T-helper 1 cell (primary cell): ENCODE measurements at places on chromosomes 7 and 10.

DNA sequence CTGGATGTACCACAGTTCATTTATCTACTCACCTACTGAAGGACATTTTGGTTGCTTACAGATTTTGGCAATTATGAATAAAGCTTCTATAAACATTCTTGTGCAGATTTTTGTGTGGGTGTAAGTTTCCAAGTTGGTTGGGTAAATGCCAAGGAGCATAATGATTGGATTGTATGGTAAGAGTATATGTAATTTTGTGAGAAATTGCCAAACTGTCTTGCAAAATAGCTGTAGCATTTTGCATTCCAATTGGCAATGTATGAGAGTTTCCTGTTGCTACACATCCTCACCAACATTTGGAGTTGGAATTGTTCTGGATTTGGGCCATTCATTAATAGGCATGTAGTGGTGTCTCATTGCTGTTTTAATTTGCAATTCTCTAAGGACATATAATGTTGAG lies 33.9 kb upstream of the HYAL4 start:
- no peak for DNase-seq

DNA sequence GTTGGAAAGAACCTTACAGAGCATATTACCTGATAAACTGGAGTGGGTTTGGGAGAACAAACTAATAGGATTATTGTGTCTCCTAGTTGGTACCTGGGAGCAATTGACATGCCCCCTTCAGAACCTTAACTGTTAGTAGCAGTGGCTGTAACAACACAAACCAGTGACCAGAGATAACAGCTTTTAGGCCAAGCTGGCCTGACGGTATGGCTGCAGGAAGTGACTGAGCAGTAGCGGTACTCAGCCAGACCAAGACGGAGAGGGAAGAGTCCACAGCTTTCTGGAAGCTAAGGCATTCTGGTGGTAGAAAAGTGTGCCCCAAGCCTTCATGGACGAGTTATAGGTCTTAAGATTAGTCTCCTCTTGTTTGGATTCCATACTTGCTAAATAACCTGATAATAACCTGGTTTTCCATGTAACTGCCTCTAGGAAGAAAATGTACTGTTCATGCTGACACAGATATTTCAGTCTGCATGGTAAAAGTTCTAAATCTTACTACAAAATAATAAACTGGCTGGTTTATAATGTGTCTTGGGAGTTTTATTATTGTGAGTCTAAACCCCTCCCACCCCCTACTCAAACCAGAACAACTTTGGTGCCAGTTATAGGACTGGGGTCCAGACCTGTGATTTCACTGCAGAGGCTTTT lies 11.3 kb downstream of the NOLC1 start:
- DNase-seq: no peak

DNA sequence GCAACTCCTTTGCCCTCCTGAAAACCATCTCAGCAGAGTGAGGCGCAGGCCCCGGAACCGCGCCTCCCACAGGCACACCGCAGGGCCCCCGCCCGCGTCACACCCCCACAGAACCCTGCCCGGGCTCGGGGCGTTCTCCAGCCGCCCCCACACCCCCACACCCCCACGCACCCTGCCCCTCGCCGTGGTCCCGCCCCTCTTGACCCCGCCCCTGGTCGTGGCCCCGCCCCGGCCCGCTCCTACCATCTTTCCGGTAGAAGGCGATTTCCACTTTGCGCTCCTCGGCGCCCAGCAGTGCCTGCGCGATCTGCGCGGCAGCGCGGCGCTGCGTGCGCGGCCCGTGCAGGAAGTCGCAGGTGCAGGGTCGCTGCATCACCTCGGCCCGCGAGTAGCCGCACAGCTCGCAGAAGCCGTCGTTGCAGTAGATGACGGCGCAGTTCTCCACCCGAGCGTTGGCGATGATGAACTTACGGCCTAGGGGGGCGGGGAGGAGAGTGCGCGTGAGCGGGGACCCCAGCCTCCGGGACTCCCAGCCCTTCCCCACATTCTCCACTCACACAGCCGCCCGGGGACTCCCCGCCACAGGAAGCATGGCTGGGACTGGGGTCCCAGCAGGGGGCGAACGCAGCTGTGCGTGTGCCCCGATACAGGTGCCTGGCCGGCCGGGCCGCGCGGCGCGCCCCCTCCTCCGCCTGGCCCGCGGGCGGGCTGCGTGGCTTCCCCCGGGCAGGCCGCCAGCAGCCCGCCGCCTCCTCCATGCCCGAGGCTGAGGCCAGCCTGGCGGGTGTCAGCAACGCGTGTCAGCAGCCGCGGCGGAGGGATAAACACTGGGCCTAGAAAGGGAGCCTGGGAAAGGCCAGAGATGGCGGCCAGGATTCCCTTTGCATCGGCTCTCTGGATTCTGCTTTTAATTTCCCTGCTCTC lies 3.4 kb downstream of the KCNH2 start:
- DNase-seq: peak; percentile 80

DNA sequence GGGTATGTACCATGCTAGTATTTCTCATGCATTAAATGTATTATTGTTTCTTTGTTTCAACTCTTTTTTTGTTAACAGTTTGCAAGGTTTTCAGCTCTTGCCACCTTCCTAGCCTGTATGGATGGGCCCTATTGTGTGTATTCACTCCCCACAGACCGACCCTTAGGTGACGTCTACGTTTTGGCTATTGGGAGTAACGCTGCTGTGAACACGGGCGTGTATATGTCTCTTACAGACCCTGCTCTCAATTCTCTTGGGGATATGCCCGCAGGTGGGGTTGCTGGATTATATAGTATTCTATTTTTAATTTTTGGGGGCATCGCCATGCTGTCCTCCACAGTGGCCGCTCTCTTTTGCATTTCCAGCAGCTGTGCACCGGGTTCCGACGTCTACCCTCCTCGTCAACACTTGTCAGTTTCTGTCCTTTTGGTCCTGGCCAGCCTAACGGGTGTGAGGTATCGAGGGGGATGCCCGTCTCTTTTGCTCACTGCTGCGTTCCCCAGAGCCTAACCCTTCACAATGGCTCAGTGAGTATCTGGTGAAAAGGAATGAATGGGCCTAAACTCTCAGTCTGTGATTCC lies 64.1 kb upstream of the GNA12 start:
- no peak for DNase-seq

GRCh38 chr7:27631391-27631790 lies 31.3 kb downstream of the HIBADH start:
- no peak for DNase-seq

DNA sequence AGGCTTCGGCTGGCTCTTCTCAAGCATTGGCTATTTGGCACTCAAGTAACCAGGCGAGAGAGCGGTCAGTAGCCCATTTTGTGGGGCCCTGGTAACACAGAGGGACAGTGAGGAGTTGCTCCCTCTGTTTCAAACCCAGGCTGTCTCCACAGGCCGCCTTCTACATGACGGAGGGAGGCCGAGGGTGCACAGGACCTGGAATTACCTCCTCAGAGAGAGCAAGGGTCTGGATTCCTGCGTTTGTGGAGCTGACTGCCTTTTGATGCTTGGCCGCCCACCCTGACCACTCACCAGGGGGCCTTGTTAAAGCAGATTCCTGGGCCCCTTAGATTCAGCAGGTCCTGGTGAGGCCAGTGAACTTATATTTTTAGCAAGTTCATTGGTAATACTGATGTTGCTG lies 12.3 kb downstream of the UPP1 start:
- DNase-seq: no peak

DNA sequence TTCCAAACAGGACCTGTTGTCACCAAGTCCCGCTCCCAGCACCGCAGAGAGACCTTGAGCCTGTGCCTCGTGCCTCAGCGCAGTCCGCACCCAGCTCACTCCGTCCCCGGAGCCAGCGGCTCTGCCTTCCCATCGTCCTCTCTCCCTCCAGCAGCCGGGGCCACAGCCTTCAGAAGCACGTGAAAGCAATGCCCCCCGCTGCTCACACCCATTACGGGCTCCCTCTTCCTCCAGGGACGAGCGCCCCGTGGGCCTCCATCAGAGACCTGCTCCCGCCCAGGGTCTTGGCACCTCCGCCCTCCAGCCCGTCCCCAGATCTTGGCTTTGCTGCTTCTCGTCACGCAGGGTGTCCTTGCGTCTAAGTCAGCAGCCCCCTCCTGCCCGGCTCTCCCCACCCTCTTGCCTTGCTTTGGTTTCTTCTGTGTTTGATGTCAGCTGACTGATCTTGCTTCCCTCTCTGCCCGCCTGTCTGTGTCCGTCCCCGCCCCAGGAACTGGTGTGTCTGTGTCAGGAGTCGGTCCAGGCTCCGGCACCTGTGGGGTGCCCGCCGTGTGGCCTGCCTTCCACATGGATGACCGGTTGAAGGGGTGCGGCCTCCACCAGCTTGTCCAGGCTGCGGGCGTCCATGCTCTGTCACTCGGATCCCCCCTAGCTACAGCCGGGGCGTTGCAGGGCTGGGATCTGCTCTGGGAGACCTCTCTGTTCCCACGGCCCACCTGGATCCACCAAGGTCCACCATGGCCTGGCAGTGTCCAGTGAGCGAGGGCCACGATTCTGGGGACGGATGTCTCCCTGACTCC lies 61.9 kb downstream of the FOXL3 start:
- peak; percentile 28 for DNase-seq

GRCh38 chr7:28958235-28958979 lies at the start of gene TRIL:
TSS of gene TRIL (minus strand) at chr7:28958330. CDS start at chr7:28958046, 284 bp downstream.
- no peak for DNase-seq

DNA sequence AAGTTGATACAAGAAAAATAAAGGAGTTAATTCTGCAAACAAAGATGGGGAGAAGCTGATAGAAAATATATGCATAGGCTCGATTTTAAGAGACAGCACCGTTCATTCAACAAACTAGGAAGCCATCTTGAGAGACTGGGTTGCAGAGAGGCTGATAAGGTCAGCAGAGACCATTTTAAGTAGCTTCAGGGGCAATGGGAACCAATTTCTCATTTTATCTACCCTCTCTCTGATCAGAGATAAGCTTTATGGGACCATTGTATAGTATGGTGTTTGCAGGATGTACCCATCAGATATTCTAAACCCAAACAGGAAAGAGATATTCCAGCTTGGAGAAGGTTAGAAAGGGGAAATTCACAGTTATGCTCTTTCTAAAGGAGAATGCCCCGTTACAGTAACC lies 499.5 kb downstream of the SORCS3 start:
- no peak for DNase-seq

DNA sequence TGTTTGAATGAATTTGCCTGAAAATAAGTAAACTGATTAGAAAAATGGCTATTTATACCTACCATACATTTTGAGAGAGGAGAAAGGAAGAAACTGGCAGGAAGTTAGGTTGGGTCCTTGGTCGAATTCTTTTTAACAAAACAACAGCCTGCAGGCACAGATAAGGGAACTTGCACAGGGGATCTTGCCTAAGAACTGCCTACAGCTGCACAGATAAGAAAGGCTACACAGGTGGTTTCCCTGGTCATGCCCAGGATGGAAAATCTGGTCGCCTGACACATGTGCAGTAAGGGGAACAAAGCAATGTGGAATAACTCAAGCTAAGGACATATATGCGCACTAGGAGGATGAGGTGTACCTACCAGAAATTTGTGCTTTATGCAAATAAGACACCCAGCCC lies 732.1 kb upstream of the POT1 start:
- DNase-seq: no peak

DNA sequence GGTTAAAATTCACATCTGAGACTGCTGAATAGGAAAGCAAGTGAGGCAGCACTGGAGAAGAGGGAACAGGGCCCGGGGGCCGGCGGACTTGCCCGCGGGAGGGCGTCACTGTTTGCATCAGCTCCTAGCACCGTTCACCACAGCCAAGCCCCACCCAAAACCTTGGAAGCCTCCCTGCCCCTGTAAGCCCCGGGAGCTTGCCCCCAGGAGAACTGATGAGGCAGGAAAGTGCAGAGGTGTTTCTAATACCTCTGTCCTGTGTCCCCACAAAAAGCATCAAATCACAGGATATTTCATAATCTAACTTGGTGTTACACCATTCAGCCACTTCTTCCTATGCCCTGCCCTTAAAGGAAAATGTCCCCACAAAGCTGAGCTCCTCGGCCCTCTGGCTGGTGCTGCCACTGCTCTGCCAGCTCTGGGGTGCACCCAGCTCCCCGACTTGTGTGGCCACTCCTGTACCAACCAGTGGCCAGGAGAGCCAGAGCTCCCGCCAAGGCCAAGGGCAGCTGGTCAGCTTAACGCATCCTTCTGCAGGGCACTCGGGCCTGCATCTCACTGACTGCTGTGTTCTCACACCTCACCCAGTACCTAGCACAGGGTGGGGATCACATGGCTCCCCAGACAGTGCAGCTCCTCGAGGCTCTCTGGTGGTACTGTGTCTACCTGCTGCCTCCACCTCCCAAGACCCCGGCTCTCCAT lies 47.3 kb upstream of the CNPY1 start:
- no peak for DNase-seq

- DNase-seq: no peak
Measured at GRCh38 chr7:43462836-43463235, 120.1 kb upstream of the STK17A start.

GRCh38 chr7:78165454-78165853 lies 366.9 kb downstream of the PHTF2 start:
- no peak for DNase-seq
